Brain (organoid and tissue), 16 donors: ENCODE measurements at places on chromosomes 11 and 22. TPM values are rescaled to one million over a fixed set of nuclear protein-coding genes. Genes with fewer than 3 reads are reported as not detected.

The GPR83 gene
- polyA plus RNA-seq, result 3.4 TPM

The RTN4RL2 gene
- 14.0 TPM for polyA plus RNA-seq

The ANGPTL5 gene
- not detected for polyA plus RNA-seq

The TEX54 gene
- not detected for polyA plus RNA-seq

The TENM4 gene
- polyA plus RNA-seq, result 15.7 TPM

The LRP5 gene
- polyA plus RNA-seq, result 27.2 TPM

The TLCD5 gene
- 8.6 TPM for polyA plus RNA-seq

The RFPL2 gene
- polyA plus RNA-seq, result 5.3 TPM

The ACR gene
- polyA plus RNA-seq, result 3.0 TPM

The NXPE4 gene
- polyA plus RNA-seq, result not detected

The TREH gene
- not detected for polyA plus RNA-seq

The RPS13 gene
- polyA plus RNA-seq, result 1,105 TPM

The CNGA4 gene
- polyA plus RNA-seq, result 6.1 TPM

The CNIH2 gene
- polyA plus RNA-seq, result 146 TPM

The TUB gene
- polyA plus RNA-seq, result 4.8 TPM

The SCGB2A2 gene
- not detected for polyA plus RNA-seq
